Progenitor cell of endocrine pancreas (in vitro differentiated cells): ENCODE measurements at places on chromosomes 4 and X. TPM values are rescaled to one million over a fixed set of nuclear protein-coding genes. Genes with fewer than 3 reads are reported as not detected.

DNA sequence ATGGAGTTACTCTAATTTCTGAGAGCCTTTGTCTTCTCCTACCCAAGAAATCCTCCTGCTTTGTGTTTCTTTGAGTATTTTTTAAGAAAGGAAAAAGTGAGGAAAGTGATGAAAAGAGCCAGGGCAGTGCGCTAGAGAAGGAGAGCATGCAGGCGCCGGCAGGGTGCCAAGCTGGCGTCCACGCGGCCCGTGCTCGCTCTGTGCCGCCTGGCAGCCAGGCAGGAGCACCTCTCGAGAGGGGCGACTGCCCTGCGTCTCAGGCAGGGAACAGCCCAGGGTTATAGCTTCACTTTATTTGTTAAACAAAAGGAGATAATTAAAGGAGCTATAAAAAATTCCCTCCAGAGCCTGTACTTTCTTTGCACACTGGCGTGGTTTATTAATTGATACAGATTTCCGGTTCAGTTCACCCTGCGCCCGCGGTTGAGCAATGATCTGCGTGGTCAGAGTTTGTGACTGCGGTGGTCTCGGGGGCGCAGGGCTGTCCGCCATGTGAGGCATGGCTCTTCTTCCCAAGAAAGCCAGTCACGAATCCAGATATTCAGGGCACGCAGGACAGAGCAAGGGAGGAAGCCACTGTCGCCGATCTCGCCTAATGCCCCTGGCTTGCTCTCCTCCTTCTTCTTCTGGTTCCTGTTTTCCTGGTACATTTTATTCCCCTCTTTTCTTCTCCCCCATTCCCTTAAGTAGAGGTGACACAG is 110.8 kb upstream of the PAQR3 start:
- H3K36me3 ChIP-seq: no peaks in the 10 kb centered on the region
- H3K27me3 ChIP-seq: peaks cover 2% of the 10 kb centered on the region
- peak overlapping the region; percentile 27 for H3K4me3 ChIP-seq
- H3K27ac ChIP-seq: peak overlapping the region; percentile 54
- peaks cover 24% of the 10 kb centered on the region for H3K4me1 ChIP-seq

- no peak for DNase-seq
- no peak overlapping the region for H3K4me3 ChIP-seq
- H3K27ac ChIP-seq: no peak overlapping the region
- no peaks in the 10 kb centered on the region for H3K27me3 ChIP-seq
- H3K36me3 ChIP-seq: no peaks in the 10 kb centered on the region
These were observed 1006.0 kb upstream of the DIAPH2 start for GRCh38 chrX:95678679-95679078.

DNA sequence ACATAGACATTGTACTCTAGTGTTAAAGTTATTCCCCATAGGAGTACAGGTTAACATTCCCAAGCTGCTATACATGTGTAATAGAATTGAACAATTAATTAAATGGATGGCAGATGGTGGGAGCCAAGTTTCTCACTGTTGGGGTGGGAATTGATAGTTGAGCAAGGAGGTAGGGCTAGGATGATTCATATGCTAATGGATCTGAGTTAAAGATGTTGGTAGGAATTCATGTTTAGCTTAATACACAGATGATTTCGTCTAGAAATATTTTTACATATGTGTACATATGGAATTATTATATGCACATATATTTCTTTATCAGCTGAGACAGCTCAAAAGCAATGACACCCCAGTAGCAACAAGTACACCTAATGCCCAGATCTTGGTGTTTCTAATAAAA is 26.1 kb upstream of the PAPSS1 start:
- H3K4me1 ChIP-seq: no peaks in the 10 kb centered on the region
- no peaks in the 10 kb centered on the region for H3K36me3 ChIP-seq
- H3K27me3 ChIP-seq: no peaks in the 10 kb centered on the region
- DNase-seq: no peak

DNA sequence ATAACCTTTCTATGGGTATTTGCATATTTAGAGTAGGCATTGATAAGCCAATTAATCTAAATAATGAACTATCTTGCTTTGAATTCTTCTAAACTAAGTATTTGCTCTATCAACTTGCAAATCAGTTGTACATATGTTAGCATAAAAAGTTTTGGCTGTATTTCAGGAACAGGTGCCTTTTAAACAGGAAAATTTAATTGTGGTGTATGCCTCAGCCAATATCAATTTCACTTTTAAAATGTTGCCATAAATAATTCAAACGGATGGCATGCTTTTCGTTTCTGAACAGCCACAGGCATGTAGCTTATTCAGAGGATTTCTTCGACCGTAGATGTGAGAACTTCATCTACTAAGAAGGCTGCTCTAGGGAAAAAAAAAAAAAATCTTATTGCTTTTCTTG is 99.9 kb downstream of the DCLK2 start:
- no peak overlapping the region for H3K4me3 ChIP-seq
- H3K4me1 ChIP-seq: no peaks in the 10 kb centered on the region
- no peak for DNase-seq
- H3K27ac ChIP-seq: no peak overlapping the region

- DNase-seq: no peak
- no peaks in the 10 kb centered on the region for H3K27me3 ChIP-seq
- H3K4me3 ChIP-seq: no peak overlapping the region
- peaks cover 3% of the 10 kb centered on the region for H3K36me3 ChIP-seq
- H3K27ac ChIP-seq: no peak overlapping the region
These were observed 155.0 kb downstream of the RELL1 start for GRCh38 chr4:37531151-37531550.

- no peak for DNase-seq
- H3K4me1 ChIP-seq: no peaks in the 10 kb centered on the region
- H3K27me3 ChIP-seq: no peaks in the 10 kb centered on the region
These were observed 246.0 kb downstream of the EVC2 start for GRCh38 chr4:5462254-5462835.

GRCh38 chrX:43436517-43436916 is 219.6 kb upstream of the MAOA start:
- no peak for DNase-seq
- H3K36me3 ChIP-seq: no peaks in the 10 kb centered on the region
- H3K27ac ChIP-seq: no peak overlapping the region
- no peaks in the 10 kb centered on the region for H3K4me1 ChIP-seq
- H3K4me3 ChIP-seq: no peak overlapping the region
- H3K27me3 ChIP-seq: no peaks in the 10 kb centered on the region

DNA sequence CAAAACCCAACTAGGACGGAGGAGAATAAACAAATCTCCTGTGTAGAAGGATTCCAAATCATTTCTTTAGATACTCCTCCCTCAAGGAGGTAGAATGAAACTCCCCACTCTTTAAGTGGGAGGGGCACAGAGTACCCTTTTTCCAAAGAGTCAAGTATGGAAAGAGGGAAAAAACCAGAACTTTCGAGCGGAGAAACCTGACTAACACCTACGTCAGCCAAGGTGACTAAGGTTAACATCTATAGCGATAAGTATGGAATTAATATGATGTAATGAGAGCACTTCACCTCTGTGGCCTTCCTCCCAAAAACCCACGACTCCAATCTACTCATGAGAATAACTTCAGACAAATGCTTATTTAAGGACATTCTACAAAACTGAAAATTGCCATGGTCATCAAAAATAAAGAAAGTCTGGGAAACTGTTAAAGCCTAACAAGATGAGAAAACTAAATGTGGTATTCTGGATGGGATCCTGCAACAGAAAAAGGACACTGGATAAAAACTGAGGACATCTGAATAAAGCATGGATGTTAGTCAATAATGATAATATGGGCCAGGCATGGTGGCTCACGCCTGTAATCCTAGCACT is 157.0 kb upstream of the MAP3K15 start:
- H3K4me1 ChIP-seq: peaks cover 13% of the 10 kb centered on the region
- no peaks in the 10 kb centered on the region for H3K27me3 ChIP-seq
- DNase-seq: no peak
- no peak overlapping the region for H3K27ac ChIP-seq
- no peaks in the 10 kb centered on the region for H3K36me3 ChIP-seq

DNA sequence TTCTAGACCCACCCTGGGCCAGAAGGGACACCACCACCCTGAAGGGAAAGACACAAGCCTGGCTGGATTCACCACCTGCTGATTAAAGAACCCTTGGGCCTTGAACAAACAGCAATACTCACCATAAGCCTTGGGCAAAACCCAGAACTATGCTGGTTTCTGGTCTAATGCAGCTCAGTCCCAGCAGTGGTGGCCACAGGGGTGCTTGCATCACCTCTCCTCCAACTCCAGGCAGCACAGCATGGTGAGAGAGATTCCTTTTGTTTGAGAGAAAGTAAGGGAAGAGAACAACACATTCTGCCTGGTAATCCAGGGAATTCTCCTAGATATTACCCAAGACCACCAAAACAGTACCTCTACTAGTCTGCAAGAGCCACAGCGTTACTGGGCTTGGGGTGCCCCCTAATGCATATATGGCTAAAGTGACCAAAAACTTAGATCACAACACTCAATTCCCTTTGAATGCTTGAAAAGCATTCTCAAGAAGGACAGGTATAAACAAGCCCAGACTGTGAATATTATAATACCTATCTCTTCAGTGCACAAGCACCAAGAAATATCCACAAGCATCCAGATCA is 25.7 kb downstream of the RNF128 start:
- H3K4me3 ChIP-seq: no peak overlapping the region
- peaks cover 22% of the 10 kb centered on the region for H3K36me3 ChIP-seq
- no peaks in the 10 kb centered on the region for H3K4me1 ChIP-seq
- no peak overlapping the region for H3K27ac ChIP-seq
- H3K27me3 ChIP-seq: no peaks in the 10 kb centered on the region

DNA sequence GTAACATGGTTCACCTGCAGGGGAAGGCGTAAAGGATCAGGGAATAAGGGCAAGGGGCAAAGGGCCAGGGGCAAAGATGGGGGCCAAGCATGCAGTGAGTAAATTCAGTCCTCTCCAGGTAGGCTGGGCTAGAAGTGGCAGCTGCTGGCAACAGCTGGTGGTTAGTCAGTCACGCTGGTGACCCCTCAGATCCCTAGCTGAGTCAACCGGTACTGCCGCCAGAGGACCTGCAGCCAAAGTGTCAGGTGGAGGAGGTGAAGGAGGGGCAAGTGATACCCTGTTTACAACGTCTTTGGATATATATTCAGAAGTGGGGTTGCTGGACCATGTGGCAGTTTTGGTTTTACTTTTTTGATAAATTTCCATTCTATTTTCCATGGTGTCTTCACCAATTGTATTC is 24.6 kb upstream of the NAP1L2 start:
- no peak for DNase-seq
- no peak overlapping the region for H3K4me3 ChIP-seq
- H3K27me3 ChIP-seq: no peaks in the 10 kb centered on the region

DNA sequence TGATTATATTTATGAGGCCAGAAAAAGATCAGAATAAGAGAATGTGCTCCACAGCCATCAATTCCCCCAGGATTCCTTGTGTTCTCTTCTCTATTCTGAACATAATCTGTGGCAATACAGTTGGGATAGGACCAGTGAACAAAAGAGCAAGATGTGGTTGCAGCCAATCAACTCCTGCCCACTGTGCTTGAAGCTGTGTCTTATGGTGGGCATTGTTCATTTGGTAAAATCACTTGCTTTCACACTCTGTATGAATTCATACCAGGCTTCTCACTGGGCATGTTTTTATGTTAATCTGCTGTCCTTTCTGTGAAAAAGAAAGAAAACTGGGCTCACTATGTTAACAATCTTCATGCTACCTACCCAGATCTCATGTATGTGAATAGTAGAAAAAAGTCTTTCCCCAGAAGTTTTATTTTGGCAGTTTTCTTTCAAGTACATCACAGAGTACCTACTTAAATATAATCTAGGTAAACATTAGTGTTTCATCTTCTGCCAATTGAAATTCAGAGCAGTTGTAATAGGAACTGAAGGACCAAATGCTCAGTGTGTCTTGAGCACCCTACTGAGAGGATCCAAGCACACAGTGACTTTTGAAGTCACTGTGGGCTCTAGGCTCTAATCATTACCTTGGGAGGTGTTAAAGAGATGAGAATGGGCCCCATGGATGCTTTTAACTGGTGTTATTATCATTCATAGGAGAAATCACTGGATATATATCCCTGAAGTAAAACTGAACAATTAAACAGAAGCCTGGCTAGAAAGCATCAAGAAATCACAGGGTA is 429.2 kb upstream of the TRAM1L1 start:
- no peaks in the 10 kb centered on the region for H3K36me3 ChIP-seq
- H3K4me3 ChIP-seq: no peak overlapping the region
- H3K4me1 ChIP-seq: no peaks in the 10 kb centered on the region
- no peak overlapping the region for H3K27ac ChIP-seq

DNA sequence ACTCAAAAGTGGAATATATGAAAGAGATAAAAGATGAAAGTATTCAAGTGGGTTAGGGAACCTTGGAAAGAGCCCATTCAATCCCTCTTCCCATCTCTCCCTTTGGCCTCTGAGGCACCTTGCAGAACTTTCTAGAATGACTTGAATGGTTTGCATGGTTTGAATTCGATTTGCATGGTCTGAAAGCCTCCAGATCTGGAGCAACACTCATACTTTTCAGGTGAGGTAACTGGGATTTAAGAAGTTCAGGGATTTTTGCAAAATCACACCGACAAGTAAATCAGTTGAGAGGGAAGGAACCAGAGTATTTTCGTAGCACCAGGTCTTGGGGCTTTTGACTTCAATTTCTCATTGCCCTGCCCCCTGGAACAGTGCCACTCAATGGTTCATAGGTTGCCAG is 476.0 kb upstream of the FTHL17 start:
- H3K4me1 ChIP-seq: peaks cover 2% of the 10 kb centered on the region
- H3K4me3 ChIP-seq: no peak overlapping the region
- H3K36me3 ChIP-seq: peaks cover 2% of the 10 kb centered on the region
- H3K27me3 ChIP-seq: no peaks in the 10 kb centered on the region
- DNase-seq: no peak
- no peak overlapping the region for H3K27ac ChIP-seq

GRCh38 chrX:123157586-123157985 is 26.5 kb upstream of the GRIA3 start:
- no peak overlapping the region for H3K27ac ChIP-seq
- no peaks in the 10 kb centered on the region for H3K4me1 ChIP-seq
- H3K27me3 ChIP-seq: no peaks in the 10 kb centered on the region
- no peak for DNase-seq
- H3K4me3 ChIP-seq: no peak overlapping the region

DNA sequence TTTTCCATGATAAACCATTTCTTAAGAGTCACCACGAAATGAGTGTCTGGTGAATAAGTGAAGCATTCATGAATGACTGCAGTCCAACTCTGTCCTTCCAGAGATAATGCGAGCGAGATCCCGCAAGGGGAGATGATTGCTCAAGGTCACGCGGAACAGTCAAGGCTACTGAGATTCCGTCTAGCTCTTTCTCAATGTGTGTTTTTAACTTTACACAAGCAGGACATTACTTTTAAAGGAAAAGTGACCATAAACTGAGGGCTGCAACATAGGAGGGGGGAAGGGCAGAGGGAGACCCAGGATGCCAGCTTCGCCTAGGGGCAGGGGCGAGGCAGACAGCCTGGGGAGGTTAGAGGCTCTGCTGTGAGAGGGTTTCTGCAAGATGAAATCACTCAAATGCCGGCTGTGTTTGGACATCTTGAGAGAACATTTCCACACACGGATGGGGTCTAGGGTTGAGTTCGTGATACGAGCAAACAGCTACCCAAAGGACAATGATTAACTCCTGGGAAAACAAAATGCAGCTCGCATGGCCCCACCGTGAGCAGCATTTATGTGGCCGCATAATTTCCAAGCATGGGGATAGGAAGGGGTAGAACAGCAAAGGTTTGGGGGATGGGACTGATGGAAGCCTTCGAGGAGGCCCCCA is 23.8 kb upstream of the CCNQ start:
- no peak for DNase-seq
- H3K36me3 ChIP-seq: no peaks in the 10 kb centered on the region
- peak overlapping the region; percentile 82 for H3K27ac ChIP-seq
- H3K4me3 ChIP-seq: peak overlapping the region; percentile 16
- H3K4me1 ChIP-seq: peaks cover 14% of the 10 kb centered on the region

The NLRP2B gene
- not detected in 2 replicates for total RNA-seq

The CYLC1 gene
- not detected in 2 replicates for total RNA-seq

The FDCSP gene
- total RNA-seq: not detected in 2 replicates

The CDS1 gene
- total RNA-seq: 21.6 and 22.2 TPM in 2 replicates

The DAPP1 gene
- total RNA-seq: 0.12 TPM in 1 of 2 replicates, not detected in the other
